ENCODE measurements at places on chromosomes 12 and 14. TPM values are rescaled to one million over a fixed set of nuclear protein-coding genes. Genes with fewer than 3 reads are reported as not detected.

Gene PTPRQ
- not detected for total RNA-seq

Gene AICDA
- total RNA-seq = not detected

GRCh38 chr14:104973135-104973384, 5.1 kb downstream of the AHNAK2 start:
- no peak for DNase-seq

- no peak for DNase-seq
Measured at GRCh38 chr14:21680072-21680471, 6.5 kb upstream of the OR4E1 start.

DNA sequence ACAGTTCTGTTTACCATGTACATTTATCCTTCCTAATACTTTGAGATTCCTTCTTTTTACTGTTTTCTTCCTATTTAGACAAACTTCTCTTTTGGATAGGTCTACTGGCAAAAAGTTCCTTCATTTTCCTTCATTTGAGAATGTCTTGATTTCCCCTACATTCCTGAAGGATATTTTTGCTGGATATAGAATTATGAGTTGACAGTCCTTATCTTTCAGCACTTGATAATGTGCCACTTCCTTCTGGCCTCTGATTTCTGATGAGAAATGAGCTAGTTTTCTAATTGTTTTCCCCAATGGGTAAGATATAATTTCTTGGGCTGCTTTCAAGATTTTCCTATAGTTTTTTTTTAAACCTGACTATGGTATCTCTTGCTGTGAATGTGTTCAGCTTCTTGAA, 75.6 kb downstream of the CEP83 start:
- DNase-seq = no peak

GRCh38 chr14:77961847-77962580, 162.1 kb downstream of the ADCK1 start:
- DNase-seq = no peak

GRCh38 chr12:52871291-52872039, 22.7 kb upstream of the KRT78 start:
- DNase-seq = no peak

- no peak for DNase-seq
Measured at GRCh38 chr14:30159374-30159773, 231.7 kb upstream of the PRKD1 start.

DNA sequence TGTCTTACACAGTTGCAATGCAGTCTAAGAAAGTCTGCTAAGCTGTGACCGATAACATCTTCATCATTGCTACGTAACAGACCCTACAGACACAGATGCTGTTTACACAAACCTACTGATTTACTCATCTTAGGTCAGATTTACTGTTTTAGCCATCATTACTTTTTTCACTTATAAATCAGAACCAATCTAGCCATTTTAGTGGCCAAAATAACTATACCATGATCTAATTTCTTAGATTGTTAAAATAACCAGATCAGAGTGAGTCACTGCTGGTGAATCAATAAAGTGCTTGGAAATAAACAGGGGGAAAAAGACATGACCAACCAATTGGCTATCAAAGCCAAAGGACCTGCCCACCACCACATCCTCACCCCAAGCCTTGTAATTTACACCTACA, 57.0 kb upstream of the FOXN3 start:
- DNase-seq = no peak

Measured in H1 (cell line).